ENCODE measurements at places on chromosomes 1 and 21.

DNA sequence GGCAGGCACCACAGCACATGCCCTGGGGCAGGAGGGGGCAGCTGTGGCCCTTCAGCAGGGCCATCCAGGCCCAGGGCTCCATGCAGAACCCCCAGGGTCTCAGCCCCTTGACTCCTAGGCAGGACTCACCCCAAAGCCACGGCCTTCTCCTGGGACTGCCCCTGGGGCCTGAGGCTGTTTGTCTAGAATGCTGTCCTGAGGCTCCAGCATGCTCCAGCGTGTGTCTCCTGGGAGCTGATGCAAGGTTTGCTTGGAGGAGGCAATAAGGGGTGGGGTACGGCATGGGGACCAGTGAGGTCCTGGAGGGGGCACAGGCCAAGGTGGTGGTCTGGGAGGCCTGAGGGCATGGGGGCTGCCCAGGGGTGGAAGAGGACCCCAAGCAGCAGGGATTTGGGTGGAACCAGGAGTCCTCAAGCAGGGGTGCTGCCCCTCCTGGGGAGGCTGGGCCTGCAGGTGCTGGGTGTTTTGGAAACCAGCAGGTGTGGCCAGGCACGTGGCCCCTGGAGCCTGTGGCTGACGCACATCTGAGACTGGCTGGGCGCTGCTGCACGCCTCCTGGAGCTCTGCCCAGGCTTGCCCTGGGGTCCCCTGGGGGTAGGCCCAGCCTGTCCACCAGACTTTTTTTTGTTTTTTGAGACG lies 7.8 kb upstream of the CALML6 start:
- no peak for DNase-seq

- DNase-seq: no peak
These were observed 12.1 kb upstream of the SLC45A3 start for GRCh38 chr1:205692423-205692822.

DNA sequence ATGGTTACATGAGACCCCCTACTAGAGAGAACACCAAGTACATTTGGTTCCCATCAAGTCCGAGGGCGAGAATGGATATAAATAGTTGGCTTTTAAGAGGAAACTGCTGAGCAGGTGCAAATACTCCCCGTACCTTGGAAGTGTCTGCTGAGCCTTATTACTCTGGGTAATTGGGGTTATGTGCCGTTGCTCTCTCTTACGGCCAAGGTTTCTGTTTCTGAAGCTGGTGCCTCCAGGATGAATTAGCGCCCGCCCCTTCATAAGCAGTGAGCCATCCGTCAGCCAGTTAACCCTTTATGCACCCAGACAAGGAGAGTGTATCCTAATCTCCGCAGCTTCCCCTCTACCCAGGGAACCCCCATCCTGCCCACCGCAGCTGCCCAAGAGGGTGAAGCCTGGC lies 90.4 kb upstream of the AJAP1 start:
- no peak for DNase-seq

DNA sequence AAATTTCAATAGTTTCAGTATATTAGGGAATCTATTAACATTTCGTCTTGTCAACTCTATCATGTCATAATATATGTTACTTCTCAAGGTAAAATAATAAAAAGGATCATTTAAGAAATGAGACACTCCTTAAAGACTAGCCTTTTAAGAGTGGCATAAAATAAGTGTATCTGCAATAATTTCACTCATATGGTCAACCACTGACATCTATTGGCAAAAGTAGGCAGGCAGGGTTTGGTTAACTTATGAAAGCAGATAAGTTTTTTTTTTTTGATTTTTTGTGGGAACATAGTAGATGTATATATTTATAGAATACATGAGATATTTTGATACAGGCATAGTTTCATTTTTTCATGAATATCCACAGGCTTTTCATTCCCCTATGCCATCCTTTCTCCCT lies 5.5 kb upstream of the RGS21 start:
- DNase-seq: peak; percentile 32

- DNase-seq: no peak
These were observed 10.7 kb downstream of the ATP1A4 start for GRCh38 chr1:160161965-160162705.

DNA sequence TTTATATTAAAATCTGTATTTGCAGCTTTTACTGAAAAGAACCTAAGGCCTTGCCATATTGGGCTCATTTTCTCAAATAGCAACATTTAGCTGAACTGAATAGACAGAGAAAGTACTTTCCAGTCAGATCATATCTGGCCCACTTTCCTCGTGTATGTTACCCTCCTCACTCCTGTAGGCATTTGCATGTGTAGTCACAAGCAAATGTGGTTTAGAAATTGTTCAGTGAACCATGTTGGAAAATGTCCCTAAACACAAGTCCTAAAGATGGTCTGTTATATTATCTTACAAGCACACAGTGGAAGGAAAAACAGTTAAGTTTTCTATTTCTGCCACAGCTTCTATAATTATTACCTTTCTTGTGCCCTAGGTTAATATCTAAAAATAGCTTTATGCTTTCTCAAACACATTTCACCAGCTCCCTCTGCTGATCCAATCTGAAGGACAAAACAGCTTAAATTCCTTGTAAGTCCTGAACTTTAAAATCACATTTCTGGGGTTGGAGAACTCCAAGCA lies 606 bp upstream of the FMO4 start:
- no peak for DNase-seq

GRCh38 chr1:162349635-162350330 lies 26.9 kb downstream of the SPATA46 start:
- peak; percentile 77 for DNase-seq

GRCh38 chr1:153431002-153431401 lies 14.7 kb downstream of the S100A7A start:
- DNase-seq: no peak

DNA sequence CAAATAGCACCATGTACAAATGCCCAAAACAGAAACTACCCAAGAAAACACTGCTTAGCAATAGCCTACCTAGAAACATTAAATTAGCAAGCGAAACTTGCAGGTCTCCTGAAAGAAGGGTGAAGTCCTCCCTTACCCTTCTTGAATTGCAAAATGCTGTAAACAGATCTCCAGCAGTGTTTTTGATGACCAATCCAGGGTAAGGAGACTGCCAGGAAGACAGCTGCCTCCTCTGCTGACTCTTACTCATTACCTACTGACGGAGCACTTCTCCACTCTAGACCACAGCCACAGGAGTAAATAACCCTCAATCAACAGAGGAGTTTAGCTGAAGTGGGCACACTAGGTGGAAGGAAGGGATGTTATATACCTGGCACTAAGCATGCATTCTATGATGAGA lies 32.2 kb upstream of the GADD45A start:
- peak; percentile 41 for DNase-seq

- DNase-seq: no peak
These were observed 13.0 kb downstream of the ADGRL2 start for GRCh38 chr1:81813691-81814090.

DNA sequence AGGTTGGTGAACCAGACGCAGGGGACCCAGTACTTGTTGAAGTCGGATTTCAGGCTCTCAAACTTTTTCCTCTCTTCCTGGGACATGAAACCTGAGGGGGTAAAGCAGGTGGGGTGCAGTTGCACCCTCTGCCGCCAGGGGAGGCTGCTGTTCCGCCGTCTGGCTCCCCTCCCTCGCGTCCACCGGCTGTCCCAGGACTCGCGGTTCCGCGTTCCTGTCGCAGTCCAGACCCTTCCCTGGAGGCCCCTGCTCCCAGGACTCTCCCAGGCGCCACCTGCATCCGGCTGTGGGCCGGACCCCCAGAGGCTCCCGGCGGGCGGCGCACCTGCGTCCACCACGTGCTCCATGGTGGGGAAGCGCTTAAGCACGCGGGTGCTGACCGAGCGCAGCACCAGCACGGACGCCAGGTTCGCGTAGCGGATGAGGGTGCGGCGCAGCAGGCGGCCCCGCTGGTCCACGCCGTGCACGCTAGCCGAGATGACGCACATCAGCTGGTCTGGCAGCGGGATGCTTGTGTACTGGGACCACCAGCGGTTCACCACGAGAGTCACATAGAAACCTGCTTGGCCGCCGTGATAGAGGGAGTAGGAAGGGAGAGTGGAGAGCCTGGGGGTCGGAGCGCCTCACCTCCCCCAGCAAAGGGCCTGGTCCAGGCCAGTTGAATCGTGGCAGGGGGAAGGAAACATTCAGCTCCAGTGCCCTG lies 1.7 kb downstream of the BEST4 start:
- no peak for DNase-seq

GRCh38 chr1:215473943-215474342 lies 93.2 kb upstream of the KCTD3 start:
- DNase-seq: no peak

GRCh38 chr1:195954848-195955247 lies 653.4 kb downstream of the KCNT2 start:
- no peak for DNase-seq

GRCh38 chr1:189616893-189617292 lies 860.8 kb downstream of the BRINP3 start:
- no peak for DNase-seq

DNA sequence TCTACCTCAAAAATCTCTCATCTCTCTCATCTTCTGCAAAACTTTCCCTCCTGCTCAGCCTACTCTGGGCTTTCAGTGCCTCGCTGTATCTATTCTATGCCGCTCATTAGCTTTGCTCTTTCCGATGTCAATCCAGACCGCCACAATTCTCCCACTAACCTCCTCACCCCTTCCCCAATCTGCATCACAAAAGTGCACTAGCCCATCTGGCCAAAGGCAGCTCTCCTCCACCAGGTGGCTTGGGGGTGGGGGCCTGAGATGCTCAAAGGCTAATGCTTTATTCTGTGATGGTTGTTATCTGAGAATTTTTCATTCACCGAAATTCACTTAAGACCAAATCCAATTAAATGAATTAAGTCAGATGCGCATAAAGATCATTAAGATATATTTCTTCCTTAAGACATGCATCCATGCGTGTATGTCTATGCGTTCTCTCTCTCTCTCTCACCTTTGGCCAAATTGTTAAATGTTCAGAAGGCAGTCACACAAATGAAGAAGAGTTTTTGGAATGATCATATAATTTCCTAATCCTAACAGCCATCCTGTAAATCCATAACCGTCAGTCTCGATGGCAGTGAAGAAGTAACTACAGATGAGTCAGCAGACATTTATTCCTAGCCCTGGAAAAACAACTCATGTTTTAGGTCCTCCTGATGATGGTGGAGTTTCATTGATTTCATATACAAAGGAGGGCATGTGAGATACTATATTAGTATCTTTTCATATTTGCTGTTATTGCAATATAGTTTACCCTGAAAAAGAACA lies 111.3 kb downstream of the C1orf21 start:
- no peak for DNase-seq

- DNase-seq: peak; percentile 91
These were observed 2.8 kb upstream of the PHC2 start for GRCh38 chr1:33433509-33434362.

DNA sequence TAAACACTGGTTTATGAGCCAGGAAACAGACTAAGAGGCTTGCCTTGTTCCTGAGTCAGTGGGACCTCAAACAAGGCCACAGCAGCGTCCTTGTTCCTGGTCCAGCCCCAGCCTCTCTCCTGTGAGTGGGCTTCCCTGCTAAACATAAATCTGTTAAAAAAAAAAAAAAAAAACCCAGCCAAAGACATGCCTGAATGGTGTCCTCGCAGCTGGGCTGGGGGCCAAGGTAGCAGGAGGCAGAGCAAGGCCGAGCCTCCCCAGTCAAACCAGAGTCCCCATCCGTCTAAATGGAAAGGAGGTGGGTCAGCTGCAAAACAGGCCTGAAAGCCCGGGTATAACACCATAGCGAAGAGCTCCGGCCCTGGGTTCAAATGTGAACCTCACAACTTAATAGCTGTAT lies 18.1 kb upstream of the IFFO2 start:
- no peak for DNase-seq

GRCh38 chr1:8259498-8260290 lies 58.2 kb upstream of the SLC45A1 start:
- DNase-seq: peak; percentile 51

GRCh38 chr1:169892927-169893644 lies 610 bp downstream of the SCYL3 start:
- DNase-seq: no peak

- DNase-seq: no peak
These were observed 41.3 kb downstream of the HMCN1 start for GRCh38 chr1:185775501-185775900.

- DNase-seq: no peak
These were observed 8.3 kb downstream of the IL20 start for GRCh38 chr1:206873603-206874188.

DNA sequence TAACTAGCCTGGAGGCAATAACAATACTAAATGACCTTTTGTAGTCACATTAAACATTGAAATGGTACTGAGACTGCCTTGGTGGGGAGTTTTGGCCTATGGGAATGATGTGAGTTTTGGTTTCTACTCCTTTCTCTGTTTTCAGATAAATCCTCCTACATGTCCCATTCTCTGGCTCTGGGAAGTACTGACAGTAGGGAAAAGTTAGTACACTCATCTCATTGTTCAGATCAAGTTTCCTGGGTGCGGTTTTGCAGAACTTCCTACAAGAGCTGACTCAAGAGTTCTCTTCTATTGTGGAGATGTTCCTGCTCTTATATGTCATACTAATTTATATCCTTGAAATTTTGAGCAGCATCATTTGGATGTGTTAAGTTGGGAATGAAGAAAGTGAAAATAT lies 74.2 kb upstream of the MACF1 start:
- peak; percentile 84 for DNase-seq

- no peak for DNase-seq
These were observed 191.2 kb downstream of the TRABD2B start for GRCh38 chr1:47805921-47806361.

- no peak for DNase-seq
These were observed 14.3 kb downstream of the TRIM11 start for GRCh38 chr1:228392111-228392936.

GRCh38 chr21:35274923-35275322 lies 225.8 kb upstream of the RUNX1 start:
- no peak for DNase-seq

- DNase-seq: no peak
These were observed 123.2 kb downstream of the DPYD start for GRCh38 chr1:97797403-97798183.

GRCh38 chr1:23862640-23863039 lies 5.5 kb downstream of the FUCA1 start:
- DNase-seq: no peak

GRCh38 chr1:54474310-54475251 lies 68.4 kb upstream of the SSBP3 start:
- DNase-seq: no peak

GRCh38 chr1:172977296-172978017 lies 73.3 kb downstream of the TNFSF18 start:
- no peak for DNase-seq

GRCh38 chr1:193754732-193755427 lies 568.5 kb upstream of the B3GALT2 start:
- no peak for DNase-seq

DNA sequence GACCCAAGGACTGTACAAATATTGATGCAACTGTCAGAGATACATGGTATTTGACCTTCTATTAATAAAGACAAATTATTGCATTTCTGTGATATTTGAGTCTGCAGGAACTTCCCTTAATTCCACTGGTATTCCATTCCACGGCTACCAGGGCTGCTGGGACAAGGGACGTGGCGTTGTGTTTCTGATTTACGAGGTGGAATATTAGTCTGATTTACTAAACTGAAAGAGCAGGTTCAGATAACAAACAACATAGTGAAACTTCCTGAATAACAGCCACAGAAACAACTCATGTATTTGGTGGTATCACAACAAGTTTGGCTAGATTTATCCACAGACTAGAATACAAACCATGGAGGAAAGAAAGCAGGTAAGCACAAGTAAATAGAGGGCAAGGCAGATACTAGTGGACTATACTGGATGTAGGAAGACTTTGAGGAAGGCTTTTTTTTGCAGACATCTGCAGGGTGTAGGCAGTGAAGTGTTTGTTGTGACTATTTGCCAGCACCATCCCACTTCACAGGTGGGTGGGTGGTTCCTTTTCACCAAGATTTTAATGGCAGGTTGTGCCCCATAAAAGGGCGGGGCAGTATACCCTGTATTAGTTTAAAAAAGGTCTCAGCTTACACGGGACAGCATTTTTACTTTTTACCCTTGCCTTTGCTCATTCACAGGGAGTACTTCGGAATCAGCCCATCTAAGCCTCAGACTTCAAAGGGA lies 100.4 kb downstream of the FGGY start:
- no peak for DNase-seq

Measured in non-pigmented ciliary epithelial cell (primary cell).